PC-3 (cell line): ENCODE measurements at places on chromosomes 12 and 14.

DNA sequence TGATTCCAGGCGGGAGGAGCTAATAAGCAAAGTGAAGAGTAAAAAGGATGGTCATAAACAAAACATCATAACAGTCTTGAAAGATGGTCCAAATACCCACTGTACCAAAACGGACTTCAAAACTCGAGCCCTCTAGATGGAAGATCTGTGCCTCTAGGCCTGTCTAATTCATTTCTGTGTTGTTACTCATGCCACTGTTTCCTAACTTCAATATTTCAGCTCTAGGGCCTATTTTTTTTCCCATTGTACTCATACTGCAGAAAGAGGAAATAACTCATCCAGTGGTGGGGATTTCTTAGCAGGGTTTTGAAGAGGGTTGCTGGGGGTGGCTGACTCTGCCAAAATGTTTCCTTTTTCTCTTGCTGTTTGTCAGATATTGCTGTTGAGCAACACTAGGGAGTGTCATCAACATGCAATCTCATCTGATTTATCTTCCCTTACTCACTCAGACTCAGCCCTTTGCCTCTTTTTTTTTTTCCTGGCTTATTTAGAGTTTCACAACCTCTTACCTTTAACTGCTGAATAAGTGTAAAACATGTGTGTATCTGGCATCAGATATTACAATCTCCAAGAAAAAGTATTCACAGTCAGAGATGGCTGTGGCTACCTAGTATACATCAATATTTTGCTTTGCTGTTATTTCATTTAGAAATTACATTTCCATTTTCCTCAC, 189.6 kb downstream of the DUSP6 start:
- peak; percentile 96 for DNase-seq

DNA sequence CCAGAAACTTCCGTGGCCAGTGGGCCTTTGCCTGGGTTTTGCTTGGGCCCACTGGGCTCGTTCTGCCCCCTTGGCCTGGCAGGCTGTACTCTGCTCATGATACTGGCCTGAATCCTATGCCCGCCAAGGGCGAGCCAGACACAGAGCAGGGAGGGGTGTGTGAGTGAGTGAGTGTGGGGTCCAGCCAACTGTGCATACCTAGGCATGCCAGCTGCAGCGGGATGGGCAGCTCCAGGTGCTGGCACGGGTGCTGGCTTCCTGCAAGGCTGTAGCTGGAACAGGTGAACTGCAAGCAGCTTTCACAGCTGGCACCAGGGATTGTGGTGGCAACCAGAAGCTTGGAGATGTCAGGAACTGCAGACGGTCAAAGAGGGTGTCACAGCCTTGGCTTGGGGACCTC, 1276.4 kb downstream of the SLC16A7 start:
- no peak for DNase-seq

- DNase-seq, result no peak
Measured at GRCh38 chr12:41920355-41920754, 224.3 kb downstream of the GXYLT1 start.

DNA sequence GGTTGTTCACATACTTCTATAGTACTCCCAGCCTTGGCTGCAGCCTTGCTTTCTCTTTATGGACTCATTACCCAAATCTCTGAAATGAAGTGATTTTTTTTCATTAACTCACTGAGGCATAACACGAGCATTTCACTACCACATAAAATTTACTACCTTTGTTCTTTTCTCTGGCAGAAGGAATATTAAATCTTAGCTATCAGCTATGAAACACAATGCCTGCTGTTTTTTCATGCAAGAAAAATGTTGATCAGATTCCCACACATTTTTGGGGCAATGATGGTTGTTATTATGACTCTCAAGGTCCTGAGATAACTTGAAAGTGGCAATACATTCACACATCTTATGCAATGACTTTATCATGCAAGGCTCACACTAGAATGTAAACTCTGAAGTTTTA, 225.3 kb upstream of the ATP2B1 start:
- no peak for DNase-seq
